ENCODE measurements at places on chromosomes 6 and 20. TPM values are rescaled to one million over a fixed set of nuclear protein-coding genes. Genes with fewer than 3 reads are reported as not detected.

TP53INP2 gene
- total RNA-seq = 3.7 TPM

NRN1 gene
- 9.8 TPM for total RNA-seq

NRSN2 gene
- 26.1 TPM for total RNA-seq

BPI gene
- total RNA-seq = under 0.01 TPM

GRCh38 chr6:139546106-139546472 is 171.6 kb upstream of the CITED2 start:
- DNase-seq = no peak

DNA sequence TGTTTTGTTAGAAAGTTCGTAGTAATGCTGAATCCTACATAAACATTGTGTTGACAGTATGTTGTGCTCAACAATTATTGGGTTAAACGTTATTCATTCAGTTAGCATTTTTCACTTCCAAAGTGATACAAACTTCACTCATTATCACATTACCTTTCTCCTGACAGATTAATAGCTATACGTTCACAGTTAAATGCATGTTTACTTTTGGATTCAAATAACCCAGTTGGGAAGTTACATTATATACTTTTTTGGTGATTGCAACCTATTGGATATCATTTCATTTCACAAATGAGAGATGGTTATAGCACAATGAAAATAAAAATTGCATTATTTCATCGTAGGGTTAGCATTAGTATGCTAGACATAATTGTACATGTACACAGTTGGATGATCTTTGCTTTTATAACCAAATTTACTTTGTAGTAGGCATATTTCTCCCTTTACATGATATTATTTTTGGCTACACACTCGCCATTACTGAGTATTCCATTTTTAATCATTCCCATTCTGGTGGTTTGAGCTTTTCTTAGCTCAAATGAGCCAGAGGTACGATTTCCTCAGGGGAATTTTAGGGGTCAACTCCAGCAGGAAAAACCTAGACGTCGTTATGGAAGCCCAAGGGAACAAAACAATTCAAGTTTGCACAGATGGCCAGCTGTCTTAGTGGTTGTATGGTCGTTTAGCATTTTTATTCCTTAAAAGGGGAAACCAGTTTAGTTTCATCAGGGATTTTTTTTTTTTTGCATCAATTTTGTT is 2.1 kb upstream of the HIVEP1 start:
- peak; percentile 37 for DNase-seq

GRCh38 chr6:51788121-51788520 is 299.3 kb downstream of the PKHD1 start:
- DNase-seq = no peak

- DNase-seq = no peak
Measured at GRCh38 chr6:158819977-158820622, 932 bp upstream of the EZR start.

DNA sequence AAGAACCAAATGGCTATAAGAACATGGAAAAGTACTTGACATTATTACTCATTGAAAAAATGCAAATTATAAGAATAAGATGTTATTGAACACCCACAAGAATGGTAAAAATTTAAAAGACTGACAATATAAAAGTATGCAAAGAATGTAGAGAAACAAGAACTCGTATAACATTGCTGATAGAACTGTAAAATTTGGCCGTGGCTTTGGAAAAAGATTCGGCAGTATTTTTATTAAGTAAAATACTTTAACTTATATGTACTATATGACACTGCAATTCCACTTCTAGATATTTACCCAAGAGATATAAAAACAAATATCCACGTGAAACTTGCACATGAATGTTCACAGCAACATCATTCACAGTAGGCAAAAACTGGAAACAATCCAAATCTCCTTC is 239.2 kb downstream of the TPBG start:
- DNase-seq = no peak

DNA sequence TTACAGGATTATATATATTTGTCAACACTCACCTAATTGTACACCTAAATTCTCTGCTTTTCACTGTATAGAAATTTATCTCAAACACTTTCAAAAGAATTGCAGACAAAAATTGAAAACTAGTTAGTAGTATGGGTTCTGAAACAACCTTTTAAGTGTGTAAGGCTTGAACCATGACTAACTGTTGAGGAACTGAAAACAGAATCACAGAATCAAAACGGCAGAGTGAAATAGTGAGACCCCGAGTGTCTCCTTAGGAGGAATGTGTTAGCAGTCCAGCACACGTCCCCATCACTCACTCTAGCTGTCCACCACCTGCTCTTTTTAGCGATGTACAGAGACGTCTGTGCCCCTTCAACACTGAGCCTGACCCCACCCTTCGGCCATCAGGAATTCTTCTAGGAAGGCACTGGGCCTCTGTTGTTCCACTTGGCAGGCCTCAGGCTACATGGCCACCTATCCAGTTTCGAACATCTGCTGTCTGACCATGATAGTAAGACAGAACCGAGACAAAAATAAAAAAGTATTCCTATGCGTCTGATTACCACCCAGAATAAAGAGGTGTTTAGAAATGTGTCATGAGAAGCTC is 227.4 kb downstream of the C6orf118 start:
- DNase-seq = no peak

- no peak for DNase-seq
Measured at GRCh38 chr6:163085861-163086623, 328.5 kb upstream of the QKI start.

DNA sequence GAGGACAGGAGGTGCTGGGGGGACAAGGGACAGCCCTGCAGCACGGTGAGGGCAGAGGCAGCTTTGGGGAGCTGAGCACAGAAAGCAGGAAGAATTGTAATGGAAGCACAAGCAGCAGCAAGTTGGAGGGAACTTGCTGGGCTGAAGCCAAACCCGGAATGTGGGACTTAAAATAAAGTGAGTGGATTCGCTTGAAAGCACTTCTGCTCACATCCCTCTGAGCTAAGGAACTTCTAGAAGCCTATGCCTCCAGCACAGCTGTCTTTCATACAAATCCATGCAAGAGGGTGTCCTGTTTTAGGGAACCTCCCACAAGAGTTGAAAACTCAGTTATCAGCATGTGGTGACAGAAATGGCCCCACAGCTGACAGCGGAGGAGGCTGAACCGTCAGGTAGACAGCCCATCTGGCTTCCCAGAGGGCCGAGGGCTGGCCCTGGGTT is 71.4 kb upstream of the MLN start:
- DNase-seq = no peak

DNA sequence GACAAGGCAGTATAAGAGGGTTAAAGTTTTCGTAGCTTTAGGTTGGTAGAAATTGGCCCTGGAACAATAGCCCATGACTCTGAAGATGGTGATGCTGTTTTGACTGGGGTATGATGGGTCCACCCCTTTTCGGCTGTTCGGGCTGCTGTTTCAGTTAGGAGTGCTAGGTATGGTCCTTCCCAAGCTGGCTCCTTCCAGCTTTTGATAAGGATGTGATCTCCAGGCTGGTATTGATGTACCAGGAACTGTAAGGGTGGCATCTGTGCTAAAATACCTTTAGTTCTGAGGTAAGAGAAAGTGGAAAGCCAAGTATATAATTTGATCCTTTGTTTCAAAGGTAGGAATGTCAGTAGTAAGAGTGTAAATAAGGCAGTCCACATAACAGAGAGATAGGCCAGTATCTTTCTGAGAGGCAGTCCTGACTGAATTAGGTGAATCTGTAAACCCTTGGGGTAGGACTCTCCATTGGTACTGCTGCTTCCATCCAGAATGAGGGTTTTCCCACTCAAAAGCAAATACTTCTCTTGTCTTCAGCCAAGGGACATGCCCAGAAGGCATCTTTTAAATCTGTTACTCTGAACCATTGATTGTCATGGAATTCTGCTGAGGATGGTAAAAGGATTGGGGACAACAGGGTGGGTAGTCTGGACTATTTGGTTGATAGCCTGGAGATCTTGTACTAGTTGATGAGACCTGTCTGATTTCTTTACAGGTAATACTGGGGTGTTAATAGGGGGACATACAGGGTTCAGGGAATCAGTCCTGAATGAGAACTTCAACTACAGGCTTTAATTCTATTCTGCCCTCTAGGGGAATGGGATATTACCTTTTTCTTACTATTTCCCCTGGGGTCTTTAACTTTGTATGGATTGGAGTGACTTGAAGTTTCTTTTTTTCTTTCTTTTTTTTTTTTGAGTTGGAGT is 6.1 kb upstream of the ZNFX1 start:
- no peak for DNase-seq

DNA sequence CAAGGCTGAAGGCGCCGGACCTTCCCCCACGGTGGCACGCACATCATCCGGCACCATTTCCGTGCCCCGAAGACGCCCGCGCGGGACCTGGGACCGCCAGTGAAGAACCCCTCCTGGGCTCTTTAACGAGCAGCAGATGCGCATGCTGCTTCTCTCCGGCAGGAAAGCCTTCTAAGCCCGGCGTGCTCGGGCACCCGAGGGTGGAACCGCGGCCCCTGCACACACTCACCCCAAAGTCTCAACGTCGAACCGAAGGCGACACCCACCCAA is 240 bp downstream of the FOXQ1 start:
- DNase-seq = no peak

GRCh38 chr6:27213544-27214125 is 33.9 kb upstream of the PRSS16 start:
- no peak for DNase-seq

DNA sequence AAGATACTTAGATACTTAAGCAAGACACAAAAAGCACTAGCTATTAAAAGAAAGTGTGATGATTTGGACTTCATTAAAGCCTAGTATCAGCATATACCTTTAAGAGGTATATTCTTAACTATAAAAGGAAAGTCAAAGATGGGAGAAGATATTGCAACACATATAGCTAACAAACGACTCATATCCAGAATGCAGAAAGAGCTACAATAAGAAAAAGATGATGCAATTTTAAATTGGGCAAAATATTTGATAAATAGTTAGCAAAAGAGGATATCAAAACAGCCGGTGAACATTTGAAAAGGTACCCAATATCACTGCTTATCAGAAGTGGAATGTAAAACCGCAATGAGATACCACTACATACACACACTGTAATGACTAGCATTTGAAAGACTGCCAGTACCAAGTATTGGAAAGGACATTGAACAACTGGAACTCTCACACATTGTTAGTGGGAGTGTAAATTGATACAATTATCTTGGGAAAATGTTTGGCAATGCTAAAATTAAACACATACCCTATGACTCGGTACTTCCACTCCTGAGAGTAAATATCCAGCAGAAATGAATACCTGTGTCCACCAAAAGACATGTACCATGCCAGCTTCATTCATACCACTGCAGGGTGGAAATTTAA is 25.7 kb downstream of the MUC22 start:
- DNase-seq = no peak

- DNase-seq = no peak
Measured at GRCh38 chr20:25507385-25508082, 77.8 kb downstream of the NINL start.

DNA sequence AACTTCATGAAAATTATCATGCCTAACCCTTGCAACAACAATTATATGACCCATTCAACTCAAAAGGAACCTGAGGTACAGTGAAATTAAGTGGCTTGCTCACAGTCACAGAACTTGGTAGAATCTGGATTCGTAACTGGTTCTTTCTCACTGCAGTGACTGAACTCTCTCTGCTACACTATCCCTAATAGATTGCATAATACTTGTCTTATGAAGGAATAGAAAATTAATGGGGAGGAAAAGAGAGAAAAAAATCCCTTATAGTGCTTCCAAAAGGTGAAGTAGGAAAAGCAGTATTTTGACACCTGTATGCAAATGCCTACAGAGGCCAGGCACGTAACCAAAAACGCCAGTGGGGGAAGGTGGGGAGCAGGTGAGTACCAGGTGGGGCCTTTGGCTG is 186.6 kb downstream of the LY86 start:
- no peak for DNase-seq

DNA sequence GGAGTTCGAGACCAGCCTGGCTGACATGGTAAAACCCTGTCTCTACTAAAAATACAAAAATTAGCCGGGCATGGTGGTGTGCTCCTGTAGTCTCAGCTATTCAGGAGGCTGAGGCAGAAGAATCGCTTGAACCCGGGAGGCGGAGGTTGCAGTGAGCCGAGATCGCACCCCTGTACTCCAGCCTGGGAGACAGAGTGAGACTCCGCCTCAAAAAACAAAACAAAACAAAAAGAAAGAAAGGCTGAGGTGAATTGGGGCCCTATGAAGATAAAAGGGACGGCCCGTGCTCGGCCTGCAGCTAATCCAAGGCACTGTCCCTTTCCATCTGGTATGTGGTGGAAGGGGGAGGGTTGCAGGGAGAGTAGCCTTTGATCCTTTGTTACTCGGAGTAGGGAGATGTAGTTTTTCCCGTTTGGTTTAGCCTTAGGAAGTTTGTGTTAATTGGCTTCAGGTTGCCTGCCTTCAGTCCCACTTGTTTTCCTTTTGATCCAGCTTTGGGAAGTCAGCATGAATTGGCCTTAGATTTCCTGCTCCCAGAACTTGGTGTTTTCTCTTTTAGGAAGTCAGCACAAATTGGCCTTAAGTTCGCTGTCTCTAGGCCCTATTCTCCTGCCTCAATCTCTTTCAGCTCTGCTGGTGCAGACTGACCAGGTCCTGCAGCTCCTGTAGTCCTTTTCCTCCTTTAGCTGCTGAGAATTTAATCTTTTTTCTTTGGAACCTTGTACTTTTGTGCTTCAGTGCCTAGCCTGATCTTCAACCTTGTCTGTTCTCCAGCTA is 36.1 kb upstream of the PAQR8 start:
- DNase-seq = no peak

DNA sequence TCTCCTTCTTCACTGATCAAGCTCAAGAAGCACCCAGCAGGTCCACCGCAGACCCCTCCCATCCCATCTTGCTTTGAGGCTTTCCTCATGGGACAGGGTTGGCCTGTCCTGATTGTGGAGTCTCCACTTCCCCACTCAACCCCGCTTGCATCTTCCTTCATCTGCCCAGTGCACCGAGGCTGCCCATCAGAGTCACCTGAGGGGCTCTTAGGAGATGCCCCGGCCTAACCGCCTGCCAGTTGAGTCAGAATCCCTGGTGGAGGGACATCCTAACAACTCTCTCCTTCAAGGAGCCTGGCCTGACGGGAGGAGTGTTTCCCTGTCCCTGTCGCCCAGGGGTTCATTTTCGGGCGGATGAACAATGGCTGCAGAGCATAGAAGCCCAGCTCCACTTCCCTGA is 46.1 kb downstream of the RBM38 start:
- DNase-seq = no peak

DNA sequence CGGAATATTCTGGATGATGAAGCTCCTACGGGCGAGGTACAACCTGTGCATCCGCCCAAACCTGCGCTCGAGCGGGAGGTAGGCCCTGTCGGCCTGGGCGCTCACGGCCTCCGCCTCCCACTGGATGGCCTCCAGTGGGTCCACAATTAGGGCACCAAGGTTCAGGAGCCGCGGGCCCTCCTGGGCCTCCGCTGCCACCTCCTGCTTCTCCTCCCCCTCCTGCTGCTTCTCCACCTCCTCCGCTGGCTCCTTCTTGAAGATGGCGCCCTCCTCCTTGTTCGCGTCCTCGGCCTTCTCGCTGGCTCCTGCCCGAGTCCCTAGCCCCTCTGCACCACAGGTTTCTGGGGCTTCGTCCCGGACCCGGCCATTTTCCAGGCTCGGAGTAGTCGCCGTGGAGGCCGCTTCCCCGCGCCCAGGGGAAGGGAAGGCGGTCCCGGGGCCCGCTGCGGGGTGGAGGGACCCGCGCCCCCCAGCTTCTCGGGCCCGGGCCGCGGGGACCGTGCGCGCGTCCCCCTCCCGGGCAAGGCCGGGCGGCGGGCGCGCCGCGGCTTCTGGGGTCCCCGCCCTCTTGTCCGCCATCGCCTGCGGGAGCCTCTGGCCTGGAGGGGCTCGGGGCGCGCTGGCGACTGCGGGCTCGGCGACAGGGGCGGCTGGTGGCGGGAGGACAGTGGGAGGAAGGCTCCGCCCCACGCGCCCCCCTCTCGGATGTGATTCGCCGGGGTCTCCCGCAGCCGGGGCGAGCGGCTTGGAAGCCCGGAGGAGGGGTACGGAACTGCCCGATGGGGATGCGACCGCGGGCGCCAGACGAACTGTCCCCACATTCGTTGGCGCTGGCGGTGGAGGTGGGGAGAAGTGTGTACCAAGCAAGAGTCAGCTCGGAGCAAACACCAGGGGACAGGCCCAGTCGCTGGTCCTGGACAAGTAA is 17.6 kb downstream of the PLAGL2 start:
- peak; percentile 54 for DNase-seq
